ENCODE measurements at places on chromosomes 4 and X.
A peak's percentile ranks its signal among the peaks of the same experiment; 100 is the strongest.

GRCh38 chr4:38516190-38516589 lies 147.8 kb upstream of the KLF3 start:
- no peak for DNase-seq

GRCh38 chr4:1614854-1615595 lies 69.1 kb downstream of the FAM53A start:
- DNase-seq, result no peak

DNA sequence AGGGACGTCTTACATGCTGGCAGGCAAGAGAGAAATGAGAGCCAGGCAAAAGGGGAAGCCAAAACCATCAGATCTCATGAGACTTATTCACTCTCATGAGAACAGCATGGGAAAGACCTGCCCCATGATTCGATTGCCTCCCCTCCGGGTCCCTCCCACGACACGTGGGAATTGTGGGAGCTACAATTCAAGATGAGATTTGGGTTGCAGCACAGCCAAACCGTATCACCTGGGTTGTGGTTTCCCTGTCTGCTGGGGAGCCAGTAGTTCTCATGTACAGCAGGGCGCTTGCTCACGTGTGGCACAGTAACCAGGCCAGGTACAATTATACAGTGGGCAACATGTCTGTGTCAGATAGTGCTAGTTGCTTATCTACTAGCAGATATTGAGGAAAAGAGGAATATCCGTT lies 11.1 kb upstream of the RS1 start:
- DNase-seq, result no peak

GRCh38 chr4:6332042-6332668 lies 62.5 kb downstream of the WFS1 start:
- DNase-seq, result no peak

DNA sequence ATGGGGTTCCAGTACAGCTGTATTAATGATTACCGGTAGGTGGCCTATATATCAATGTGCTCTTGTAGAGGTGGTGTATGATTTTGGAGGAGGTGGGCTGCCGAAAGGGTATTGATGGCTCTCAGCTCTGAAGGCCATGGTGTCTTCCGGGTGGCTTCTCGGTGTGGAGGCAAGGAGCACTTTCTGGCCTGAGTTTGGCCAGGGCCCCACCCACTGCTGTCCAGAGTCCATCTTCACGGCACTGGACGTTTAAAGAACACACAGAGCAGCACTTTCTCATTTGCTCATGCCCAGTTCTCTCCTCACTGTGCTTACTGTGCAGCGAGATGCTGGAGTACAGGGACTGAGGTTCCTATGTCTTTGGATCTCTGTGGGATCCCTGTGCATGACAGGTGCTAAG lies 16.1 kb downstream of the BST1 start:
- DNase-seq, result no peak

DNA sequence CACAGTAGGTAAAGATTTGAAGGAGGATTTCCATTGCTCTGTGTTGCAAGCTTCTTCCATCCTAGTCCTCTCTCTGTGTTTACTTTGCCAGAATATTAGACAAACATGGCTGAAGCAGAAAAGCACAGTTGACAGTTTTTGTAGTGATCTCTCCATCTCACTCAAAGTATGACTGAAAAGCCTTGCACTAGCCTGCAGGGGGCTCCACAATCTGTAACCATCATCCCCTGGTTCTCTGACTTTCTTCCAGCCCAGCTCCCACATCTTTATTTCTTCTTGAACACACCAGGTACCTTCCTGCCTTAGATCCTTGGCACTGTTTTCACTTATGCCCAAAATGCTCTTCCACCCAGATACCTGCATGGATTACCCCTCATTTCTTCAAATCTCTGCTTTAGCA lies 34.1 kb upstream of the HHIP start:
- peak; percentile 22 for DNase-seq

DNA sequence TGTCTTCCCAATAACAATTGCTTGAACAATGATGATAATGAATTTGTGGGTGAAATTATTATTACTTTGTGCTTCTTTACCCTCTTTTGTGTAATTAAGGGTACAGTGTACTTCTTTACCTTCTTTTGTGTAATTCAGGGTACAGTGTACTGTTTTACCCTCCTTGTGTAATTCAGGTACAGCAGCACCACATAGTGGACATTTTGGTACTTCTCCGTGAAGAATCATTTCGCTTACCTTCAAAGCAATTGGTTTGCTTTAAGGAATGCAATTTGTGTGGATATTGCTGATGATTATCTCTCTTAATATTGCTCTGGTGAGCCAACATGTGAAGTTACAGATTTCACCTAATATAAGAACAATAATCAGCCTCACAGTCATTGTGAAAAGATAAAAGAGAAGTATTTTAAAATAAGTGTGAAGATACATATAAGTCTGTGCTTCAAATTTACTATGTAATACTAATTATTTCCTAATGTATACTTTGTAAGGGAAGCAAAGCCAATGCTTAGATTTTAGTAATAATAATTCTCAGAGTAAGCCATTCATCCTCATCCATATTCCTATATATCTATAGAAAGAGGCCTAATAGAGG lies 27.2 kb upstream of the SEC24B start:
- DNase-seq, result peak; percentile 49

GRCh38 chr4:153089742-153090141 lies 114.5 kb upstream of the TRIM2 start:
- no peak for DNase-seq

GRCh38 chr4:25551605-25552004 lies 104.0 kb upstream of the SLC34A2 start:
- DNase-seq, result no peak

- DNase-seq, result no peak
Measured at GRCh38 chr4:26269038-26269437, 51.8 kb upstream of the RBPJ start.

DNA sequence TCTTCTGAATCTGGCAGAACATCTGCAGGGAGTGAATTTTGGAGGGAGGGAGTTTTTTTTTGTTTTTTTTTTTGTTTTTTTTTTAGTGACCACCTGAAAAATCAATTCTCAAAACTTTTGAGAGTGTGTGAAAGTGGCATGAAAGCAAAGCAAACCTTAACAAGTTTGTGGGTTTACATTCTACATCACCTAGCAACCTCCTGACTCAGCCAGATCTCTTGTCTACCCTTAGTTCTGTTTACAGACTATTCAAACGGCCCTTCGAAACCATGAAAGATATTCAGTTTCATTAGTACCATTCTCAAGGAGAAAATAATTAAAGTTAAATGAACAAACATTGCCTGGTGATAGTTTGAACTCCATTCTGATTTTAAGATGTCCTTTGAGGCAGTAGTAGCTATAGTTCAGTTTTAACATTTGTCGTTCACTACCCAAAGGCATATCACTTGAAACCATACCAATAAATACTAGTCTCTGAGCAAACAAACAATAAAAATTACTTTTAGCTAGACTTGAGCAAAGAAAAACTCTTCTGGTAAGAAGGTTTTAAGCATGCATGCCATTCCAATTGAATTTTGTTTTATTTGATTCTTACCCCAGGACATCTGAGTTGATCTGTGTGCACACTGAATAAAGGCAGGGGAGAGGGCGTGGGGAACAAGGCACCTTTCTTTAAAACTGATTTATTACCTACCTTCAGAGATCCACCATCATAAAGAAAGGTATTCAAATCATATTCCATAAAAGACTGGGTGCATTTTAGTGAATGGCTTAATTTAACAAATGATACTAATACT lies 137.7 kb downstream of the ARX start:
- no peak for DNase-seq

DNA sequence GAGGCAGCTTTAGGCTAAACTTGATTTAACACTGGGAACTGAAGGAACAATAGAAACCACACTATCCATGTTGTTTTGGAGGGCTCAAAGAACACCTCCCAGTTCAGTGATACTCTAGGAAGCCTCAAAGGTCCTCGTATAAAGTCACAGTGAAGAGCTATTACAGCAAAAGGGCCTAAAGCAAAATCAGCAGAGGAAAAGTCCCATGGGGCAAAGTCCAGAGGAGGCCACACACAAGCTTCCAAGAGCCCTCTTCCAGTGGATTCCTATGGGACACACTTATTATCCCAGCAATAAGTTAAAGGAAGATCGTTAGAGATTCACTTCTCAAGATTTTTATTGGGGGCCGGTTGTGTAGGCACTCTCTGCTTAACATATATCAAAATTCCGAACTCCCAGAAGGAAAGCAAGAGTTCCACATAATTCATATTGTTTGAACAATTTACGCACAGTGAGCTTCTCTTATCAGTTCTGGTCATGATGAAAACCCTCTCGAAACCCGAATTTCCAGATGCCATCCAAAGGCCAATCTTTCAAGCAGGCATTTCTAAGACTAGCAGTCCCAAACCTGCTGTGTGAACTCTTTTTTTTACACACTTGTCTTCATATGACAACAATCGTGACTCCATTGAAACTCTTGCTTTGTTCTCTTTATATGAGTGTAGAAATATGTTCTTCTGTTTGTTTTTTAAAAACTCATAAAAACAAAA lies 53.7 kb downstream of the ANXA5 start:
- DNase-seq, result no peak

All from mammary epithelial cell (primary cell).